Suppressor macrophage (primary cell): ENCODE measurements at places on chromosomes 3 and 15.

- no peak for DNase-seq
Observed at GRCh38 chr3:37809846-37810447, 51.7 kb upstream of the CTDSPL start.

DNA sequence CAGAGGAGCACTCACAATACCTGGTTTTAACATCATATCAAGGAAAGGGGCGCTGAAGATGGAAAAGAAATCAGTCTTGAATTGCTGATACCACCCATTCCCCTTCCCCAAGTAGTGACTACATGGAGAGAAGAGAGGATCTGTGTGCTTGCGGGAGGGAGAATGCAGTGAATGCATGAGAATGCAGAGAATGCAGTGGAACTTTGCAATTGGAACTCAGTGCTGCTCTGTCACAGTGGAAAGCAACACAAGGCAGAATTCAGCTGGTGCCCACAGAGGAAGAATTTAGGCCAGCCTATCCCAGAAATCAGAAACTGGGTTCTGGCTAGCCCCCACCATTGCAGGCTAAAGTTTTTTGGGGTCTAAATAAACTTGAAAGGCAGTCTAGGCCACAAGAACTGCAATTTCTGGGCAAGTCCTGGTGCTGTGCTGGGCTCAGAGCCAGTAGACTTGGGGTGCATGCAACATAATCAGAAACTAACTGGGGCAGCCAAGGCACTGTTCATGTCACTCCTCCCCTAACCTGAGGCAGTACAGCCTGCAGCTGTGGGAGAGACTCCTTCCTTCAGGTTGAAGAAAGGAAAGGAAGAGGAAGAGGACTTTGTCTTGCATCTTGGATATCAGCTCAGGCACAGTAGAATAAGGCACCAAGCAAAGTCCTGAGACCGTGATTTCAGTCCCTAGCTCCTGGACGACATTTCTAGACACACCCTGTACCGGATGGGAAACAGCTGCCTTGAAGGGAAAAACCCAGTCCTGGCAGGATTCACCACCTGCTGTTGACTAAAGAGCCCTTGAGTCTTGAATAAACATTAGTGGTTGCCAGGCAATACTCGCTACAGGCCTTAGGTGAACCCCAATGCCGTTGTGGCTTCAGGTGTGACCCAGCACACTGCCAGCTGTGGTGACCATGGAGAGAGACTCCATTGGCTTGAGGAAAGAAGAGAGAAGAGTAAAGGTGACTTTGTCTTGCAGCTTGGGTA lies 329.3 kb downstream of the TBL1XR1 start:
- DNase-seq, result no peak

- DNase-seq, result no peak
Observed at GRCh38 chr3:132360717-132361116, 43.5 kb downstream of the ACP3 start.

- no peak for DNase-seq
Observed at GRCh38 chr3:76429581-76430177, 610.2 kb upstream of the ROBO2 start.

DNA sequence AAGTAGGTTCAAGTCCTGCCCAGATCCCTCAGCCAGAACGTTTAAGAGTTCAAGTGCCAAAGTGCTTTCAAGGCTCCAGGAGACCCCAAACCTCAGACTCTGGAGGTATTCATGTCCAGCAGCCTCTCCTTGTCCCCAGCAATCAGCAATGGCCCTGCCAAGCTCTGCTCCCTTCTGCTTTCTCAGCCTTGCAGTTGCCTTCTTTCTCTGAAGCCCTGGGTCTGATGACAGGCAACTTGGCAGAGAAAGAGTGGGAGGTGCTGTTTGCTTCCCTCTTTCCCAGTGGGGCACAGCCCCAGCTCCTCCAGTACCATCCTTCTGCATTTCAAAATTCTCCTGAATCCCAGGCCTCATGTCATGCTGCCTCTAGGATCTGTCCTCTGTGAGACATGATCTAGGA lies 40.2 kb downstream of the ATP2B2 start:
- DNase-seq, result peak; percentile 23

GRCh38 chr3:190384309-190384756 lies 3.6 kb upstream of the CLDN16 start:
- DNase-seq, result peak; percentile 29

GRCh38 chr15:95839367-95839782 lies 491.1 kb upstream of the NR2F2 start:
- DNase-seq, result no peak

DNA sequence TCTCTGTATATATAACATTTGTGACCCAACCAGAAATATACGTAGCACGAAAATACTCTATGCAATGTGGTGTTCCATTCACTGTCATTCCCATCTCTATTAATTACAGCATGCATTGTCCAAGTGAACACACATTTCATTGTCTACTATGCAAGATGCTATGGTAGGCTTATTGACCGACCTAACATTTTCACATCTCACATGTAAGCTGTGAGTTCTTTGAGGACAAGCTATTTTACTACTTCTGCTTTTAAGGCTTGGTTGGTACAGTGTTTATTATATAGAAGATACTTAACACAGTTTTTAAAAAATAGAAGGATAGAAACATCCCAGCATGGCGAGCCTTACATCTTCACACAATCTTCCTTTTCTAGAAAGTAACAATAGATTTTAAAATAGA lies 164.4 kb downstream of the KLHL25 start:
- DNase-seq, result no peak

DNA sequence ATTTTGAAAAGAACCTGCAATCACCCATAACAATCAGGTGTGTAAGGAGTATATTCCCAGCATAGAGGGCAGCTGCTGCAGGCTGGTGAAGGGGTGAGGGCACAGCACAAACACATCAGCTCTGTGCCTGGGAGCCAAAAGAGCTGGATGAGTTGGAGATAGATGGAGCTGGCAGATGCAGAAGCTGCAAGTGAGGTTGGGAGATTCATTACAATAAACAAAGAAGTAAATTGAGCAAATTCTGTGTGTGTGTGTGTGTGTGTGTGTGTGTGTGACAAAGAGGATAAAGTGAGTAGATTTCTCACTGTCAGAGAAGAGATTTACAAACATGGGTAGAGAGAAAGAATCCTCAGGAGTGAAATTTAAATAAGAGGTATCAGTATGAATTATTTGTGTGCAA lies 994.7 kb downstream of the EPHA3 start:
- no peak for DNase-seq

DNA sequence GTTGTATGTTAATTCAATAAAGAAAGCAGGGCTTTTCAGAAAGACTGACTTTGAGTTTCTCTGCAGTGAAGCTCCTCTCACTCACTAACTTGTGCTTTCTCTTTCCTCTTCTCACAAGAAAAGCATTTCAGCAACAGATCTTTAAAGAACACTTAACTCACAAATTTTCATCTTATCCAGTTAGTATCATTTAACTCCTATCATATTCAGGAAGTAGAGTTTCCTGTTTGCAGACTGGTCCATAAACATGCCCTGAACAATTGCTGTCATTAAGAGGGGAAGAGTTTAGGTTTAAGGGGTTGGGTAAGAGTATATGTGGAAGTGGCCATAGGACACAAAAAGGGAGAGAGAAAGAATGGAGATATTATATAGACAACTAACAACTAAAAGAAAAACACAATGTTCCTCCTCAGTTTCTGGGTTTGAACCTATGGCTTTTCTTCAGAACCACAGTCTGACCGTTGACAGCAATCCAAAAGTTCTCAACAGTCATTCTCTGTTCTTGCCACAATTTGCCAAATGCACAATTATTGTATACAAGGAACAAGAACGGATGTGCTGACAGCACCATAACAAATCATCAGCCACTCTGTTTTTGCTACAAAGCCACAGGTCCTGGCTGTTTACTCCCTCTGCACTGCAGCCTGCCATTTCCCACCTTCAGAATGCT lies 63.9 kb downstream of the CHAC1 start:
- DNase-seq, result peak; percentile 36

GRCh38 chr3:192887047-192887446 lies 30.6 kb downstream of the MB21D2 start:
- DNase-seq, result no peak

DNA sequence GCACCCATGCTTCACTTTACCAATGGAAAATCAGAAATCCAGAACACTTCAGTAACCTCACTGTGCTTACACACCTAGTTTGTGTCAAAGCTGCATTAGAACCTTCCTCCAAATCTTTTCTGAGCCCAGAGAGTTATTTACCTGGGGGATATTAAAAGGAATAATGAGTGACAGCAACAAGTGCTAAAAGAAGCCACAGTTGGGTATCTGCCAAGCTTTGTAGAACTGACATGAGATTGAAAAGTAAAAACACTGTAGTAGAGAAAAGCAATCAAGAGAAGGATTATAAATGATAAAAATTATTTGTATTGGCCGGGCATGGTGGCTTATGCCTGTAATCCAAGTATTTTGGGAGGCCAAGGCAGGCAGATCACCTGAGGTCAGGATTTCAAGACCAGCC lies 8.8 kb upstream of the TBC1D23 start:
- DNase-seq, result no peak

- DNase-seq, result no peak
Observed at GRCh38 chr3:13042715-13043271, 30.4 kb downstream of the IQSEC1 start.

GRCh38 chr3:140736863-140737460 lies 59.1 kb downstream of the TRIM42 start:
- DNase-seq, result peak; percentile 56

DNA sequence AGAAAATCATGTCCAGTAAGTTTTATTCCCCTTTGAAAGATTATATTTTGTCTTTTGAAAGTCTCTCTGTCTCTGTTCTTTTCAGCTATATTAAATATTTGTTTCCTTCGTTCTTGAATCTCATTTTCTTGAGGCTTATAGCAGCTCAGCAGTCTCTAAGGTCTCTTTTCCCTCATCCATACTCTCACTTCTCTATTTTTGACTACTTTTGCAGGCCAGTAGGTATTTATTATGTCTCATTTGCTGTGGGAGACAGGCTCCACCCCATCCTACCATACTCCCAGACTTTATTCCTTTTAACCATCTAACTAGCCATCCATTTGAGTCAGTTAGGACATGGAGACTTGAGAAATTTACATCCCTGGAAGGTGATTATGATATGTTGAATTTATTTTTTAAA lies 71.0 kb downstream of the FILIP1L start:
- peak; percentile 42 for DNase-seq

DNA sequence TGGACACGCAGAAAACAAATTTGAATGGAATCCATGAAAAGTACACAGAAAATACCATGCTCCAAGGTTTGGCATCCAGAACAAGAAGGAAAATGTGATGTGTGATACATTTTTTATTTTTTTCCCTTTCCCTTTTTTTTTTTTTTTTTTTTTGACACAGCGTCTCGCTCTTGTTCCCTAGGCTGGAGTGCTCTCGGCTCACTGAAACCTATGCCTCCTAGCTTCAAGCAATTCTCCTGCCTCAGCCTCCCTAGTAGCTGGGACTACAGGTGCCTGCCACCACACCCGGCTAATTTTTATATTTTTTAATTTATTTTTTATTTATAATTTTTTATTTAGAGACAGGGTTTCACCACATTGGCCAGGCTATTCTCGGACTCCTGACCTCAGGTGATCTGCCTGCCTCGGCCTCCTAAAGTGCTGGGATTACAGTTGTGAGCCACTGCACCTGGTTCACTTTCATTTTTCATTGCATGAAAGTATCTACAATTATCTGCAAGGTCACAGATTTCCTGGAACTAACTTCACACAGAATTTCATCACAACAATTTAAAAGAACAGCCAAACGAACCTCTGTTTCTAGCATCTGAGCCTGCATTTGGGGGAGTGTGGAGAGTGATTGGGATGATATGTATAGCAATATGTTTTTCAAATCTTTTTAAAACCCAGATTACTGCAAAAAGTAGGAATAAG lies 8.3 kb downstream of the POU1F1 start:
- DNase-seq, result no peak

- DNase-seq, result no peak
Observed at GRCh38 chr3:56769116-56769707, 32.5 kb downstream of the ARHGEF3 start.
